Brain pericyte (primary cell): ENCODE measurements at places on chromosomes 2 and 18.

- DNase-seq = no peak
Measured at GRCh38 chr2:97739893-97740245, 26.5 kb downstream of the ZAP70 start.

GRCh38 chr2:139622691-139623090 lies 842.5 kb upstream of the NXPH2 start:
- no peak for DNase-seq

GRCh38 chr18:38951633-38952032 lies 1386.0 kb upstream of the CELF4 start:
- DNase-seq = no peak

GRCh38 chr18:23943104-23943503 lies 71.5 kb upstream of the TTC39C start:
- DNase-seq = no peak

DNA sequence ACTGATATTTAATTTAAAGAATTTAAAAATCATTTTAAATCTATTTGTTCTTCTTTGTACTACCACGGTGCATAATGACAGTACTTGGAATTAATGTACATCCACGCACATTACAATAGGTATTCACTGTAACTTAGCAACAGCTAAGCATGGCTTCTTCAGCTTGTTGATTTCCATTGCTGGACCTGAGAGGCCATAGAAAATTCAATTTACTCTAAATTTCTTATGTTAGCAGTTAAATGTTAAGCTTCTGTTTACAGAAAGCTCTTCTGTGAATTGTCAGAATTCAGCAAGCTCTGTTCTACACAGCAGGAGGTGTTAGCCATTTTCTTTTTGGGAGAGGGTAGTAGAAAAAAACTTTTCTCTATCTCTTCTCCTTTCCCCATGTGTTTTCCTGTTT lies 1149.3 kb upstream of the CDH2 start:
- DNase-seq = no peak

DNA sequence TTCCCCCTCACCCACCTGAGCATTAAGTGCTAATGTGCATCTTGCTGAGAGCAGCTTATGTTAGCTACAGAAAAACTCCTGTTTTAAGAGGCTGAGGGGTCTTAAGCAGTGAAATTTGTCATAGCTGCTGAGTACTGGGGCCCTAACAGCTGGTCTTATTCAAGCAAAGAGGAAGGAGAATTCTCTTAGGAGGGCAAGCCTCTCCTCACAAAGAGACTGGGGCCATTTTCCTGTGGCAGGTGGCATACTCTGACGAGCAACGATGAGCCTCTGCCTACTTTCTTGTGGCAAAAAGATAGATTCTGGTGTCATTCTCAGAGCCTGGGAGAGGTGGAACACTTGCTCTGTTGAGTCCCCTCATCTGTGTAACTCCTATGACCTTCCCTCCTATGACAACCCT lies 53.2 kb downstream of the SPRED2 start:
- no peak for DNase-seq

- DNase-seq = no peak
Measured at GRCh38 chr2:98334439-98335078, 11.7 kb upstream of the CNGA3 start.

DNA sequence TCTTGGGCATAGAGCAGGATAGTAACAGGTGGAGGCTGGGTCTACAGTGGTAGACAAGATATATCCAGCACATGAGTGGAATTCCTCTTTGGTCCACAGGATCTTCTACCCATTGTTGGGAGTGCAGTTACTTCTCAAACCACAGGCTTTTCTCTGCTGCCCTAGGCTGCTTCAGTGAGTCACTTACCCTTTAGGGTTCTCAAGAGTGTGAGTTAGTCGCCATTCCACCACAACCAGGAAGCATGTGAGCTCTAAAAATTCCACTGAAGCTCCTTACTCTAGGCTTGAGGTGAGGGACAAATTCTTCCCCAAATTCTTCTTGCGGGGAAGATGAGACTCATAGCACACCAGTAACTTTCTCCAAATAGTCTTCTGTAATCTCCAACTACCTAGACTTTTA lies 189.4 kb downstream of the PLCL1 start:
- no peak for DNase-seq
